CD14-positive monocyte (primary cell): ENCODE measurements at places on chromosomes 3 and 15. TPM values are rescaled to one million over a fixed set of nuclear protein-coding genes. Genes with fewer than 3 reads are reported as not detected.

GRCh38 chr3:138445236-138445635 lies 10.8 kb downstream of the ESYT3 start:
- no peaks in the 10 kb centered on the region for H3K27me3 ChIP-seq
- no peak for DNase-seq
- no peak overlapping the region for H3K4me3 ChIP-seq
- no peak overlapping the region for H3K27ac ChIP-seq
- no peaks in the 10 kb centered on the region for H3K4me1 ChIP-seq

DNA sequence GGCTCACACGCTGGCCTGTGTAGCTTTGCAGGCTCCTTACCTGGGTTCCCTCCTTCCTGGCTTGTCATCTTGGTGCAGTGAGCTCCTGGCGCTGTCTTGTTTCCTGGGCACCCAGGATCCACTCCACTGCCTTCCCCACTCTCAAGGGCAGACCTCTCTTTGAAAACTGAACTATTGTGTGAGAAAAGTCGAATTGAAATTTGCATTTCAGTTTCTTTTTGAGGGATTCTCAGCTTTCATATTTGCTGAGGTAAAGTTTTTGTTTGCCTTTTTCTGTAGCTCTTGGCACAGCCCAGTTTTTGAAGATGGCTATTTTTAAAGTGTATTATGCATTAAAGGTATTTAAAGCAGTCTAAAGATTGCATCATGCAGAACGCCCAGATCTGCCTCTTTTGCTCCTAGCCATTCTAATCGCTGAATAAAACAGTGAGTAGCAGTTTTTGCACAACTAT lies 70.1 kb downstream of the CCK start:
- H3K27ac ChIP-seq = no peak overlapping the region
- DNase-seq = no peak
- no peaks in the 10 kb centered on the region for H3K27me3 ChIP-seq
- no peak overlapping the region for H3K4me3 ChIP-seq
- H3K4me1 ChIP-seq = peaks cover 28% of the 10 kb centered on the region

GRCh38 chr15:45657764-45658545 lies 23.1 kb downstream of the SQOR start:
- DNase-seq = no peak
- peaks cover 36% of the 10 kb centered on the region for H3K36me3 ChIP-seq
- H3K27ac ChIP-seq = no peak overlapping the region
- peaks cover 23% of the 10 kb centered on the region for H3K4me1 ChIP-seq
- no peaks in the 10 kb centered on the region for H3K27me3 ChIP-seq

- no peaks in the 10 kb centered on the region for H3K36me3 ChIP-seq
- H3K27me3 ChIP-seq = no peaks in the 10 kb centered on the region
- DNase-seq = no peak
- H3K27ac ChIP-seq = no peak overlapping the region
- no peaks in the 10 kb centered on the region for H3K4me1 ChIP-seq
Measured at GRCh38 chr3:134228035-134228434, 22.6 kb downstream of the RYK start.

DNA sequence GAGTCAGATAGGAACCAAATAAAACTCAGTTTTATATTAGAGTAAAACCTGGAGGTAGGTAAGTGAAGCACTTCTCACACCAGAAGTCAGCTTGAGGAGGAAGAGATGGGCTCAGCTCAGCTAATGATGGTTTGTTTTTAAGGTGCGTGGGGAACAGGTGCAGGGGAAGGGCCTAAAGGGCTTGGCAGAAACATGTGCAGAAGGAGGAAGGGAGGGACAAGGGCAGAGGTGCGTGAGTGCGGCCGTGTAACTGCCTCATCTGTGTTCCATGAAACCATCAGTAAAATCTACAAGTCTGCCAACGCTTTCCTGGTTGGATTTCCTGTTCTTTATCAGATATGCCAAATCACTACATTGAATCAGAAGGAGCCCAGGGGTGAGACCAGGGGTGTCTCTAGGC lies 19.9 kb downstream of the FYCO1 start:
- H3K27me3 ChIP-seq = no peaks in the 10 kb centered on the region
- no peak overlapping the region for H3K27ac ChIP-seq
- peaks cover 32% of the 10 kb centered on the region for H3K4me1 ChIP-seq
- DNase-seq = no peak
- peaks cover 65% of the 10 kb centered on the region for H3K36me3 ChIP-seq

DNA sequence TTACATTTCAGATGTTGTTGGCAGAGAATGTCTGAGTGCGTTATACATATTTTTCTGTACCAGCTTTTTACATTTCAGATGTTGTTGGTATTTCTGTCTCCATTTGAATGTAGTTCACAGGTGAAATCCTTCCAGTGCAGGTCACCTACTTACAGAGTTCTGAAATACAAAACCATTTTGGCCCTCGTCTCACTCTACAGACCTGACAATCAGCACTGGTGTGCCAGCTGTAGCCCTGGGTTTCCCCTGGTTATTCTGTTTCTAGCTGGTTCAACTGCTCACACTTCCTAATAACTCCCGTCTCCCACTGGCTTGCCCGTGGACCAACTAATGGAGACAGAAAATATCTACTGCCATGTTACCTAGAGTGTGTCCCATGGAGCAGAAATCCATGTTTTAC lies 87.5 kb upstream of the CDIN1 start:
- H3K4me3 ChIP-seq = no peak overlapping the region
- no peak overlapping the region for H3K27ac ChIP-seq
- H3K4me1 ChIP-seq = no peaks in the 10 kb centered on the region

- no peaks in the 10 kb centered on the region for H3K27me3 ChIP-seq
- H3K4me1 ChIP-seq = no peaks in the 10 kb centered on the region
- no peak for DNase-seq
- H3K36me3 ChIP-seq = peaks cover 7% of the 10 kb centered on the region
Measured at GRCh38 chr3:17339132-17339575, 403.3 kb downstream of the TBC1D5 start.

GRCh38 chr3:5429517-5429890 lies 242.0 kb downstream of the EDEM1 start:
- no peak for DNase-seq
- peaks cover 43% of the 10 kb centered on the region for H3K4me1 ChIP-seq

GRCh38 chr3:193974671-193975535 lies 161.0 kb upstream of the HES1 start:
- H3K36me3 ChIP-seq = no peaks in the 10 kb centered on the region
- no peak for DNase-seq

GRCh38 chr3:157069846-157070677 lies 89.9 kb downstream of the CCNL1 start:
- no peaks in the 10 kb centered on the region for H3K4me1 ChIP-seq
- H3K4me3 ChIP-seq = no peak overlapping the region
- H3K27ac ChIP-seq = no peak overlapping the region
- no peaks in the 10 kb centered on the region for H3K27me3 ChIP-seq
- H3K36me3 ChIP-seq = no peaks in the 10 kb centered on the region

DNA sequence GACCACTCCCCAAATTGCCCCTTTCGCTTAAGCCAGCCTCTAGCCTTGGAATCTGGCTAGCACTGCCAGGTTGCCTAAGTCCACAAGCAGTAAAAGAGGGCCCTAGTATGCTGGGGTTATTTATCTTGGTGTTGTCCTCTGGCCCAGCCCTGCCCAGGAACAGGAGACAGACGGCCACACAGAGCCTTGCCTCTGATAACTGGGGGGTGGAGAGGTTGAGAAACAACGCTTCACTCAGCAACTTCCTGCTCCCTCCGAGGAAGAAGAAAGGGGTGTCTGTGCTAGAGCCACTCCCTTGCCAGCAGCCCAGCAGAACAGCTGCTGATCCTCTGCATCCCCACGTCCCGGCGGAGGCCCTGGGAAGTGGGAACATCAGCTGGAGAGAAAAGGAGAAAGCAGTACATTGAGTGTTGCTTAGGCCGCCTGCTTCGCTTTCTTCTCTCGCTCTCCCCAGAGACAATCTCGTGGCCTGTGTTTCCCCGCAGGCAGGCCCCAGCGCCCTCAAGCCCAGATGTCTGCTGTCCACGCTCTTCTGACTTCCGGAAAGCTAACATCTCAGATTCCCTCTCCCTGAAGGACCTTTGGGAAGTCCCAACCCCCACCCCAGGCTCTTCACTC lies 22.6 kb upstream of the C3orf70 start:
- H3K27me3 ChIP-seq = no peaks in the 10 kb centered on the region
- H3K4me3 ChIP-seq = peak overlapping the region; percentile 22
- DNase-seq = peak; percentile 40
- peaks cover 16% of the 10 kb centered on the region for H3K4me1 ChIP-seq
- peak overlapping the region; percentile 86 for H3K27ac ChIP-seq

DNA sequence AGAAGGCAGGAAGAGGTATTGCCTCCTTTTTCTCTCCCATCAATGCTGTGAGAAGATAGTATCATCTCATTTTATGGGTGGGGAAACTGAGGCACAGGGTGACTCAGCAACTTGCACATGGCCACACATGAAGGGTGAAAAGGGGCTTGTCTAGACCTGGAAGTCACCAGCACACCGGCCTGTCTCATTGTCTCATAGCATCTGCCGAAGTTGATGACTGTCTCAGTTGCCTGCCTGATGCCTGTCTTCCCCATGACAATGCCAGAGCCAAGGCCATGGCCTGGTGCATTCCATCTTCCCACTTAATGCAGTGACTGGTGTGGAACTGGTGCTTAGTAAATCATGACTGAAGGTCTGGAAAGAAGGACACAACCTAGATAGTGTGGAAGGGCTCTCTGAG lies 27.9 kb upstream of the PRR23E start:
- H3K4me3 ChIP-seq = no peak overlapping the region
- no peak overlapping the region for H3K27ac ChIP-seq
- H3K36me3 ChIP-seq = no peaks in the 10 kb centered on the region
- no peaks in the 10 kb centered on the region for H3K27me3 ChIP-seq
- H3K4me1 ChIP-seq = no peaks in the 10 kb centered on the region

DNA sequence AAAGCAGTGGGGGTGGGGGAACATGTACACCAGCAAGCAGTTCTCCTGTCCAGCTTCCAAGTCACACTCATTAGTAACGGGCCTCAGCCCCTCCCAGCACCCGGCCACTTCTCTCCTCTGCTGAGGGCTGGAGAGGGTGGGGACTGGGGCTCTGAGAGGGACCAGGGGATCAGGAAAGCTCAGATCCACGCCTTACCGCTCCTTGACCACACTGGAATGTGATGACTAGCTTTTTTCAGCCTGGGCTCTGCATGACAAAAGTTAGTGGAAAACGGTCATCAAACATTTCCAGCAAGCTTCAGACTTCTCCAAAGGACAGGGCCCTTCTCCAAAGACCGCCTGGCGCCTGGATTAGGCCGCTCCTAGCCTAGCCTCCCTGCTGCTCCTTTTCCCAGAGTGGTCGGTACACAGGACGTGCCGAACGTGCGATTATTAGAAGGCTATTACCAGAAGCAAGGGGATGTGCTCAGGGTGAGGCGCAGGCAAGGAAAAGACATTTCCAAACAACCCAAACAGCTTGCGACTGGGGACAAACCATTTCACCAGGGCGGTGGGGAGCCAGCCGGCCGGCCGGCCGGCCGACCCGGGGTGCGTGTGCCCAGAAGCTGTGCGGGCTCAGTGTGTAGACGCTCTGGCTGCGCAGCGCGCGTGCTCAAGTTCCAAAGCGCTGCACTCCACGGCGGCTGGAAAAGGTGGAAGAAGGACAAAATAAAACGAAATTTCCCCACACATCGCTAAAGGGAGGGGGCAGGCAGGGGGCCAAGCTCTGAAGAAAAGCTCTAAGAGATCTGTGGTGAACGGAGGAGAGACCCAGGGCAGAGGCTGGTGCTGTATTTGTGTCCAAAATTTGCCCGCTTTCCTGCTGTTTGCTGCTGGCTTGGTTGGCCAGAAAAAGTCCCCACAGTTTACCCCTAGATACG lies 51.0 kb upstream of the SSR3 start:
- no peaks in the 10 kb centered on the region for H3K27me3 ChIP-seq
- peak; percentile 21 for DNase-seq
- H3K4me3 ChIP-seq = peak overlapping the region; percentile 77
- H3K27ac ChIP-seq = peak overlapping the region; percentile 84

- no peaks in the 10 kb centered on the region for H3K4me1 ChIP-seq
- H3K4me3 ChIP-seq = no peak overlapping the region
- H3K36me3 ChIP-seq = no peaks in the 10 kb centered on the region
- no peak for DNase-seq
- no peaks in the 10 kb centered on the region for H3K27me3 ChIP-seq
Measured at GRCh38 chr15:72174551-72175165, 22.9 kb downstream of the GRAMD2A start.

The GRK7 gene
- polyA plus RNA-seq = 0.03 and 0.04 TPM in 2 replicates

The PSMD6 gene
- polyA plus RNA-seq = 135 TPM

The ERICH6 gene
- polyA plus RNA-seq = 0.04 TPM in 1 of 2 replicates, not detected in the other

The WDR93 gene
- polyA plus RNA-seq = not detected

The SLC12A6 gene
- 32.3 and 80.0 TPM in 2 replicates for polyA plus RNA-seq

The CPNE9 gene
- 0.48 and 0.55 TPM in 2 replicates for polyA plus RNA-seq
